Hair follicular keratinocyte (primary cell): ENCODE measurements at places on chromosomes 1 and 21. TPM values are rescaled to one million over a fixed set of nuclear protein-coding genes. Genes with fewer than 3 reads are reported as not detected.

Gene GPR161
- total RNA-seq, result 16.1 and 23.4 TPM in 2 replicates

Gene HMGCS2
- not detected in 2 replicates for total RNA-seq

Gene SMCP
- not detected in 2 replicates for total RNA-seq

Gene HSD3B2
- not detected in 2 replicates for total RNA-seq

Gene TPTE
- not detected in 2 replicates for total RNA-seq

Gene SYTL1
- 28.9 and 71.5 TPM in 2 replicates for total RNA-seq

Gene PRPF38B
- total RNA-seq, result 9.8 and 11.4 TPM in 2 replicates

Gene RGS13
- not detected in 2 replicates for total RNA-seq

Gene PDE4B
- 0.42 and 0.62 TPM in 2 replicates for total RNA-seq

Gene LCE3E
- 0.68 and 1.6 TPM in 2 replicates for total RNA-seq

Gene RAB42
- 0.87 and 1.5 TPM in 2 replicates for total RNA-seq

Gene IFI44L
- total RNA-seq, result 0.08 and 0.53 TPM in 2 replicates

Gene CHI3L1
- total RNA-seq, result 0.27 TPM in 1 of 2 replicates, not detected in the other

Gene VANGL2
- total RNA-seq, result 3.1 and 7.6 TPM in 2 replicates

Gene AKT3
- total RNA-seq, result 6.6 and 10.9 TPM in 2 replicates

Gene ZNF648
- total RNA-seq, result not detected in 2 replicates

Gene SLC44A3
- total RNA-seq, result 1.5 and 2.5 TPM in 2 replicates

Gene OR2L2
- not detected in 2 replicates for total RNA-seq

Gene MATN1
- total RNA-seq, result not detected in 2 replicates

Gene UBXN10
- 0.04 and 0.16 TPM in 2 replicates for total RNA-seq

Gene ANKRD65
- total RNA-seq, result 4.9 and 5.8 TPM in 2 replicates

Gene S100A3
- total RNA-seq, result 7.7 and 12.7 TPM in 2 replicates

Gene CSTB
- 8.4 and 13.7 TPM in 2 replicates for total RNA-seq
